ENCODE measurements at places on chromosomes 16 and 17.
A peak's percentile ranks its signal among the peaks of the same experiment; 100 is the strongest.

DNA sequence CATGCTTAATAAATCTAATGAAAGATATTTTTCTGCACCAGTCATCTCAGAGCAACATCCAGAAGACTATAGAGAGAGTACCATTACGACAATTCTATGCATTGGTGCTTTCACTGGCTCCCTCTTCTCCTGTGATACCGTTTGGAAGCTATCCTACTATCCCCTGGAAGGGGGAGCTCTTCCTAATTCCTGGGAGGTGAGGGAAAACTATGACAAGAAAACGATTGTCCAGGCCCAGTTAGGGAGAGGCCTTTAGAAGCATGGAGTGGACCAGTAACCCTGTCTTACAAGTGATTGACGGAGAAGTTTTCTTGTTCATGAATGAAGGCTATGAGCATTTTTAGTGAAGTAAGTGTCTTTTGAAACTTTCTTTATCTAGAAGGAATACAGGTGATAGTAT lies 150.2 kb downstream of the TANC2 start:
- peak; percentile 14 for DNase-seq

DNA sequence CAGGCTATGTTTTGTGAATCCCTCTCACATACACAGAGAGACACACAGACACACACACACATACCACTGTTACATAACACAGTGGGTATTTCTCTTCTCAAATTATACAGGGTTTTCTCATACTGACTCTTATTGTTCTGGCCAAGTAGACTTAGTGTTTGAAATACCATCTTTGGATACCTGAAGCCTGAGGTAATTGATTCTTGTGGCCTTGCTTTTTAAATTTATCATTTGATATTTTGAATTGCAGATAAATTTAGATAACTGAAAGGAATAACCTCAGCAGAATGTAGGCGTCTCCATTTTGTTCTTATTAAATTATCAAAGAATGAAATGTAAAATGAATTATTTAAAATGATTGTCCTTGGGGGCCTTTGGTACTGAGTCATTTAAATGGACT lies 223.8 kb downstream of the LGALS9B start:
- no peak for DNase-seq

GRCh38 chr17:45912319-45912718 lies 18.0 kb downstream of the MAPT start:
- DNase-seq, result no peak

DNA sequence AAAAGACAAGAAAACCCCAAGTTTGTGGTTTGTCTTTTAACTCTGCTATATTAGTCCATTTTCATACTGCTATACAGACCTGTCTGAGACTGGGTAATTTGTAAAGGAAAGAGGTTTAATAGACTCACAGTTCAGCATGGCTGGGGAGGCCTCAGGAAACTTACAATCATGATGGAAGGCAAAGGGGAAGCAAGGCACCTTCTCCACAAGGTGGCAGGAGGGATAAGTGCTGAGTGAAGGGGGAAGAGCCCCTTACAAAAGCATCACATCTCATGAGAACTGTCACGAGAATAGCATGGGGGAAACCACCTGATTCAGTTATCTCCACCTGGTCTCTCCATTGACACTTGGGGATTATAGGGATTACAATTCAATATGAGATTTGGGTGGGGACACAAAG lies 13.5 kb upstream of the ADAM11 start:
- DNase-seq, result no peak

DNA sequence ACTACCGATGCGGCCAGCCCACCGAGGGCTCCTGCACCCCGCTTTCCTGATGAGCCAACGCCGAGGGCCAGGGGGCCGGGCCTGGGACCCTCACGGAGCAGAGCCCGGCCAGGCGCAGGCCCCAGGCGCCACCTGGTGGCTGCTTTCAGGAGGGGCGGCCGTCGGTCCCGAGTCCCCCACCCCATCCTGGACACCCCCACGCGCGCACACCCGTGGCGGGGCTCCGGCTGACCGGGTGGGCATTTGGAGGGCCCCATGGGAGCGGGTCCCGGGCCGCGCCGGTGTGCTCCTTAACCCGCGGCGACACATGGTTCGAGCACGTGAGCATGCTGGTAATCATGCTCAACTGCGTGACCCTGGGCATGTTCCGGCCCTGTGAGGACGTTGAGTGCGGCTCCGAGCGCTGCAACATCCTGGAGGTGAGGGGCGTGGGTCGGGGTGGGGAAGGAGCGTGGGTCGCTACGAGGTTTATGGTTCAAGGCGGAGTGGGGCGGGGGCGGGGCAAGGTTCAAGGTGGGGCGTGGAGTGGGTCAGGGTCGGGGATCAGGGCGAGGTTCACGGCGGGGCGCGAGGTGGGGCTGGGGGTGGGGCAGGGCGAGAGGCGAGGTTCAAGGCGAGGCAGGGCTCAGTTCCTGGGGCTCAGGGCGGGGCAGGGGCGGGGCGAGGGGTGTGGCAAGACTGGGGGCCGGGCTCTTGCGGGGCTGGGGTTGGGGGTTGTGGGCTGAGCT lies 30.2 kb downstream of the TPSG1 start:
- no peak for DNase-seq

Measured in NCI-H2227 treated with DMSO at 0.1 percent for 48 hours (cell line).